T-helper 2 cell (primary cell): ENCODE measurements at places on chromosomes 6 and 20.
A peak's percentile ranks its signal among the peaks of the same experiment; 100 is the strongest.

- peak; percentile 86 for DNase-seq
Measured at GRCh38 chr6:127900935-127901334, at the start of gene THEMIS. THEMIS (minus strand) TSS chr6:127901058; CDS start chr6:127900932, 126 bp downstream.

DNA sequence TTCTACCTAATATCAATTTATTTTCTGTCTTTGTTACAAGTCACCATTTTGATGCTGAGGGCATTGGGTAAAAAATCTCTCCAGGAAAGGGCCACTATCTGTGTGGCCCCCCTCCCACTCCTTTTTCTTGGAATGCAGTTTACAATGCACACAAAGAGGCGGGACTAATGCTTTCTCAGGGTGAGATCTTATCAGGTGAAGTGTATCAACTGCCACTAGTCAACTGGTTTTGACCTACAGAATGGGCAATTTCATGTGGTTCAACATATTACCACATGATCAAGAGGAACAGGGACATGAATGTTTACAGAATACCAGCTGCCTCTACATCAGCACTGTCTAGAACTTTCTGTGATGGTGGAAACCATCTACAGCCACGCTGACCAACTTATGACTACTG lies 3.7 kb downstream of the RRBP1 start:
- DNase-seq: no peak

DNA sequence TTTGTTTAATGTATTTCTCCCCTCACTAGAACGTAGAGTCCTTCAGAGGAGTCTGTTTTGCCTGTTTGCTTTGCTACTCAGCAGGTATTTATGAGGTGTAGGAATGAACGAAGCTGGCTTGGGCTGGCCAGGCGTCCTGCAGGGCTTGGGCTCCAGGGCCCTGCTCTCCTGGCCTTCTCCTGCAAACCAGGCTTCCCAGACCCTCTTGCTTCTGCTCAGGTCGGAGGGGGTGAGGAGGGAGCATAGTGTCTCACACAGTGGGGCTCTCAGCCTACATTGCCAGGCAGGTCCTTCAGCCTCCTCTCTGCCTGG lies 24.6 kb upstream of the MLN start:
- no peak for DNase-seq

DNA sequence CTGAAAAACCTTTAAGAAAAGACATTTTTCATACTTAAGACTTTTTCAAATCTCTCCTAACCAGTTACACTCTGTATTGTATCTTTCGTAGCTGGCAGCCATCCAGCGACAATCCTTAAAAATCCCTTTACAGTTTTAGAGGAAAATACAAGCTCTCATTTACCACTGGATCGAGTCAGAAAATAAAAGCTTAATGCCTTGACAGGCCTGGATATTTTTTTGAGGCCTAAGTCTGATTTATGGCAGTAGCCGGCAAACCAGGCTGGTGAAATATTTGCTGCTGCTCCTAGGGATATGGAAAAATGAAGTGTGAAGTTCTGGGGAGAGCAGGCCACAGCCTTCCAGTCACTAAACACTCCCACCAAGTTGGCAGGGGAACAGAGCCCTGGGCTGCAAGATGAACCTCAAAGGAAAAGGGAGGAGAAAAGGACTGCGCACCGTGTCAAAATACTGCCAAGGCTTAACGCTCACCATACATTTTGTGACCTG lies 213.0 kb upstream of the SUPT3H start:
- no peak for DNase-seq

DNA sequence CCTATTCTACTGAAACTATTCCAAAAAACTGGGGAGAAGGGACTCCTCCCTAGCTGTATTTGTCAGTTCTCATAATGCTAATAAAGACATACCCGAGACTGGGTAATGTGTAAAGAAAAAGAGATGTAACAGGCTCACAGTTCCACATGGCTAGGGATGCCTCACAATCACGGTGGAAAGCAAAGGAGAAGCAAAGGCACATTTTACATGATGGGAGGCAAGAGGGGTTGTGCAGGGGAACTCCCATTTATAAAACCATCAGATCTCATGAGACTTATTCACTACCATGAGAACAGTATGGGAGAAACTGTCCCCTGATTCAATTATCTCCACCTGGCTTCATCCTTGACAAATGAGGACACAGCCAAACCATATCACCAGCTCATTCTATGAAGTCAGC lies 111.2 kb upstream of the RIPOR2 start:
- no peak for DNase-seq

DNA sequence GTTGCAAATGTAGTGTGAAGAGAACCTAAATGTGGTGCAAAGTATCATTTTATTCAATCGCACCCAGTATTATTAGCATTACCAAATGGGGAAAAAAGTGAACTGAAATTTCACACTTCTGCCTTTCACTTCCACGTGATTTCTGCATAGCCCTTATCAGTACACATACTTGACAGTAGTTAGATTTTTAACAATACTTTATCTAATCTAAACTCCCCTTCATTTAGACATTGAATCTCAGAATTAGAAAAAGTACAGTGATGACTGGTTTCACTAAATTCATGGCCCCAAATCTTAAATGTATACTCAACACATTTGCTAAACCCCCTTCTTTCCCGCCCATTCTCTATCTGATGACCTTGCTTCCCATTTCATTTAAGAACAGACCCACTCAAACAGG lies 14.3 kb downstream of the STX7 start:
- no peak for DNase-seq

DNA sequence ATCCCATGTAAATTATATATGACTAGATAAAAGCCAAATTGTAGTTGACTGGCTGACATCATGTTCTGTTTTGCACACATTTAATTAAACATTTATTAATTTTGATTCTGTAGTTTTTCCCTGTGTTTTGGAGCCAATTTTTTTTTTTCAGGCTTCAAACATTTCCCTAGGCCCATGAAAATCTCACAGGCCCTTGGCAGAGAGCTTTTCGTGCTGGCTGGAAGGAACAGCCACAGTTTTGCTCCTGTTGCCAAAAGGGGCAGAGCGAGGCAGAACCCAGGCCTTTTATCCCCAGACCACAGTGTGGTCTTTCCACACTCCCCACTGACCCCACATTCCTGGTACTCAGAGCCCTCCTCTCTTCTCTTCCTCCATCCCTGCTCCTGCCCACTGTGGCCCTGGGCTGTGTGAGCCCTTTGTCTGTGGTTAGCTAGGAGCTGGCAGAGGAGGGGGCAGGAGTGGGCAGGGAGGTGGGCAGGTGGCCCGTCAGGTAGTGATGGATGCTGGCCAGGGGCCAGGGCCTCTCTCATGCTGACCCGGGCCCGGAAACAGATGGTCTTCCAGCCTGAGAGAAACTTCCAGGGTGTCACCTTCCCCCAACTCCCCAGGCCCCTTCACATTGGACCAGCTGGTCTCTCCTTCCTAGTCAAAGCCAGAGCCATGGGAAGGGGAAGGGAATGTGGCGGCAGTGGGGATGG lies 19.4 kb upstream of the CCM2L start:
- DNase-seq: no peak

DNA sequence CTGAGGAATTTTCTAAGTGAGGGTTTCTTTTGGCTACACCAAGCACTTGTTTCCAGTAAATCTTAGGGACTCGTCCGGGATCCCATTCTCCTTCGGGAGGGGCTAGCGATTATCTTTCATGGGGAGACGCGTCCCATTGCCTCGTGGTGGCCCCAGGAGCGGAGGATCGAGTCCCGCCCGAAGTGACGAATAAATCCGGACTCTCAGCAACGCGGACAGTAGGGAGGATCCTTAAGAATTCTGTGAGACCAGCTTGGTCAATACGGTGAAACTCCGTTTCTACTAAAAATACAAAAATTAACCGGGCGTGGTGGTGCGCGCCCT lies 69.1 kb upstream of the PRSS16 start:
- DNase-seq: no peak

- no peak for DNase-seq
Measured at GRCh38 chr20:41047279-41047974, 18.8 kb downstream of the TOP1 start.

GRCh38 chr6:108640104-108640503 lies 79.4 kb downstream of the FOXO3 start:
- DNase-seq: no peak

DNA sequence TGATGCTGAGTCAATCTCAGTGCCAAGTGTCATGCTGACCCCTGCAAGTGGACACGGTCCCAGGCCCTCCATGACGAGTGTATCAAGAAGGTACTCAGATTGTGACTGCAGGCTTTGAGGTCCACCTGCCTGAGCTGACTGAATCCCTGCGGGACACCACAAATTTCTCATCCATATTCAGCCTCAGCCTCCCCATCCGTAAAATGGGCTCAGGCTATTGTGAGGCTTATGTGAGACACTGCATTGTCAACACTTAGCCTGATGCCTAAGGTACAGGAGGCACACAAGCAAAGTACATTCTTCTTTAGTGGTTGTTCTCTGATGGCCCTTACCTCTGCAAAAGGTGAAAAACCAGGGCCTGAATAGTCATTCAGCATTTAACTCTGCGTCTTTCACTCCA lies 70.4 kb upstream of the NFATC2 start:
- no peak for DNase-seq

GRCh38 chr6:10589429-10589727 lies 68.2 kb downstream of the GCNT2 start:
- no peak for DNase-seq

DNA sequence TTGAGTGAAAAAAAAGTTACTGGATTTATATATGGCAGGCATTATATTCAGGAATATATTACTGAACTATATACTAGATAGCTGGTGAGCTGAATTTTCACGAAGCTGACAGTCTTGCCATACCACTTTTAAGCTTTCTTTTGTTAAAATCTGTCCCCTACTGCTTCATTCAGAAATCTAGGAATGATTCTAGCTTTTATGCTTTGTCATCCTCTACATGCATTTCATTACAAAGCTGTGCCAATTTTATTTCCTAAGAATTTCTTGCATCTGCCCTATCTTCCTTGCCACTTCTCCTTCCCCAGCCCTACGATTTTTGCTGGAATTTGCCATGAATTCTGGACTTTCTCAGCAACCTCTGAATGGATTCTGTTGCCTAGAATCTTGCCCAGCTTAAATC lies 158.5 kb upstream of the ADGRB3 start:
- DNase-seq: no peak

GRCh38 chr6:75233092-75233615 lies 10.4 kb downstream of the COX7A2 start:
- no peak for DNase-seq

DNA sequence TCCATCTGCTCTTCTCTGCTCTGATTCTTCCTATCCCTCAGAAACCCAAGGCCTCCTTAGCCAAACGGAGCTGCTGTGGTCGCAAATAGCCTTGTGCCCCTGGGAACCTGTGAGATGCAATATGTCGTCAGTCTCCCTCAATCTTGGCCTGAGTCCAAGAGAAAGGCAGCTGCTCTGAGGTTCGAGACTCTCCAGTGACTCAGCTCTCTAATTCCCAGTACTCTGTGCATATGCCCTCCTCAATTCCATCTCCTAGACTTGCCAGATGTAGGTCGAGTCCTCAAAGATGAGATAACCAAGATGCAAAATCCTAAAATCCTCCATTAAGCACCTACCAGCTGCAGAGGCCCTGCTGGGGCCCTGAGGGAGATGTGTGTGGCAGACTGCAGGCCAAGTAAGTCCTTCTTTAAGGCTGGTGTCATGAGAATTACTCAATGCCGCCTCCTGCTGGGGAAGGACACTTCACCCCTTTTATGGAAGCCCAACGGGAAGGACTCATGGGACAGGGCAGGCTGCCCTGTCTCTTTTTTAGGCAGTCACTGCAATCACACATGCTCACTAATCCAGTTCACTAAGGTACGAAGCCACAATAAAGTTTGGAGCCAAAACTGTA lies 28.5 kb downstream of the C6orf15 start:
- DNase-seq: no peak

GRCh38 chr20:44909872-44910689 lies at the start of gene PABPC1L:
PABPC1L (plus strand) TSS chr20:44910060; CDS start chr20:44910144, 84 bp downstream.
- peak; percentile 74 for DNase-seq

DNA sequence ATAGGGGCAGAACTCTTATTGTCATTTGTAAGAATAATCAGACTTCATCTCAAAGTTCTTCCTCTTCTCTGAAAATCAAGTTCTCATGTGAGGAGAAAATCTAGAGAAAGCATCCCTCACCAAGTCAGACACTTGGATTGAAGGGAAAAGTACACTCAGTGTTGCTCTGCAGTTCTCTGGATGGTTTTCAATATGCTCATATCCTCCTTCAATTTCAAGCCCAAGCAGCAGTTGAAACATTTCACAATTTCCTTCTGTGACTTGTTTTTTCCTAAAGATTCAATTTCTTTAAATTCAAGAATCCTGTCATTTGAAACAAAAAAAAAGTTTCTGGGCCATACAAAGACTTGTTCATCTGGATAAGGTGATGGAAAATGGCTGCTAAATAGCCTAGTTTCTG lies 140.2 kb upstream of the AHI1 start:
- no peak for DNase-seq

DNA sequence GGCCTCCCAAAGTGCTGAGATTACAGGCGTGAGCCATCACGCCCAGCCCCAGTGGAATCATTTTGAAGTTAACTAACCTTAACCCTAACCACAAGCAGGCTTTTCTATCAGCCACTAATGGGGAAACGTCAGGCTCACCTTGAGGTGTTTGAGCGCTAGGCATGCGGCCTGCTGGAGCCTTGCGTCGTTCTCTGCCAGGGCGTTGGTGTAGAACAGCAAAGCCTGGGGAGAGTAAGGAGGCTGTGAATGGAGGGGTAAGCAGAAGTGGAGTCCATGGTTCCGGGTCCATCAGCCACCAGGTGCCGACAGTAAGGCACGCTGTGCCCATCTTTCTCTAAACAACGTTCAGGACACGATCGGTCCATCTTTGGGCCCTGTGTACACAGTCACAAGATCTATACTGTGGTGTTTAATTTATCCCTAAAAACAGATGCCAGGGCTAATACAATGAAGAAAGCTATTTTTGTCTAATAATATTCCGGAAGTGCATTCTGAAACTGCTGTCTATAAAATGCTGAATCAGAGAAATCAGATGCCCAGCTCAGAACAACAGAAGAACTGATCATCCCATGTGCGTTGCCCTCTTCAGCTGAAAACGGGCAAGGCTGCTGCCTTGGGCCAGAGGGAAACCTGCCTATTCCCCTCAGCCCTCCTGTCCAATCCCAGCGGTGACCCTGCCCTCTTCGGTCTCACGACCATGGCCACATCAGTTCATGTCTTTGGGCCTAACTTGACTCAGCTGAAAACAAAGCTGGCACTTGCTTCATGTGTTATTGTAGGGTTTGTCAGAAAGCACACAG lies 79.6 kb downstream of the PTPN1 start:
- DNase-seq: no peak

DNA sequence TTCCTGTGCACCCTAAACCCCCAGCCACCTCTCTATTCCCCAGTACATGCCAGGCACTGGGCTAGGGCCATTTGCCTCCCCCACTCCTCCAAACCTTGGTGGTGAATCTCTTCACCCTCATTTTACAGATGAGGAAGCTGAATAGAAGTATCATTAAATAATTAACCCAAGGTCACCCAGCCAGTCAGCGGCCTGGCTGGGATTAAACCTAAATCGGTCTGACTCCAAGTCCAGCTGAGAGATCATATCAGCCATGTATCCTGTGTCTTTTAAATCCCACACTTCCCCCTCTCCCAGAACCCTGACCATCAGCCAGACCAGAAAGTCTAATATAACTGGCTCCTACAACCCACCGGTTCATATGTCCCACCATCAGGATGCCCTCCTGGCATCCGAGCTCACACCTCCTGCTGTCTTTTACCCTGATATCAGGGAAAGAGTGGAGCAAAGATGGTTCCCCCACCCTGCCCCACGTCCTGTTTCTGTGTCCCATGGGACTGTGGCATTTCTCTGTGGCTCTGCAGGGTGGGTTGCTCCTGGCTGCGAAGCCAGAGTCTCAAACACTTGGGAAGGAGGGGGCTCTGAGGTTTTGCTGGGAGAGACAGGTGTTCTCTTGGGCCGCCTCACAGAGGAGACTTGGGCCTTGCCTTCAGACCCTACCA lies 145.3 kb downstream of the VEGFA start:
- no peak for DNase-seq
